CD4-positive, alpha-beta T cell treated with Interleukin-17A for 4 hours (primary cell): ENCODE measurements at places on chromosomes 11 and 22.

DNA sequence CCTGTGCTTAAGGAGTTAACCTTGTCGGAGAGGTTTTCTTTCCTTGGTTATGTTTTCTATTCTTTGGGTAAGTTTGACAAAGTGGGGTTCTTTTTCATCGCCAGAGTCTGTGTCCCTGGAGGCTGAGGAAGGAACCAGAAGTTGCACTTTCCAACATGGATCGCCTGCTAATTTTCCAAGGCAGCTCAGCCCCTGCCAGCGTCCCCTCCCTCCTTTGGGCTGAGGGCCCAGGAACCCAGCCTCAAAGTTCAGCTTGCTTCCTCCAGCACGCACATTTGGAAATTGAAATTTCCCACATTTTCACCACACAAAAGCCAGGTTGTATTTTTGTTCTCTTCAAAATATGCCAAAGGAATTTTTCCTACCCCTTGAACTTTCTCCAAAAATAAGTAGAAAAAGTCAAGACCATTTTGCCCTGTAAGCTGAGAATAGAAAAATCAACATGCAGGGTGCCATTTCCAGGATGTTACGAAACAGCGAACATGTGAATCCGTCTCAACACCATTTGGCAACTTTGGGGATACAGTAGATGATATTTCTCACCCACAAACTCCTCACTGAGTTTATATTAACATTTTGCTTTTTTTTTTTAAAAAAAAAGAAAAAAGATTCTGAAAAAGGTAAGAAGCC, 343.5 kb downstream of the TENM4 start:
- DNase-seq: no peak

DNA sequence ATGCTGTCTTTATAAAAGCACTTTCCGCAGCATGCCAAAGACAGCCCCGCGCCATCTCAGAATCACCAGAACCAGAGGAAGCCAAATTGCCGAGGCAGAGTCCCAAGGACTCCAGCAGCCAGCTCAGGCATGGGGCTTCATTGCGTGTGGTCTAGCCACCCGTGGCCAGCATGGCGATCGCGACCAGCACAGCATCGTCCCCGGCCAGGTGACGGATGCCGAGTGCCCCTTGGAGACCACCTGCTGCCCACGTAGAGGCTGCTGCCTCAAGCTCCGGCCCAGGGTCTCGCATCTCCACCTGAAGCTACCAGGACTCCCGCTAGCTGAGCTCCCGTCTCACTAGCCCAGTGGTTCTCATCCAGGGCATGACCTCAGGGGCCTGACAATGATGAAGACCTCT, 92.7 kb downstream of the TRMU start:
- no peak for DNase-seq

DNA sequence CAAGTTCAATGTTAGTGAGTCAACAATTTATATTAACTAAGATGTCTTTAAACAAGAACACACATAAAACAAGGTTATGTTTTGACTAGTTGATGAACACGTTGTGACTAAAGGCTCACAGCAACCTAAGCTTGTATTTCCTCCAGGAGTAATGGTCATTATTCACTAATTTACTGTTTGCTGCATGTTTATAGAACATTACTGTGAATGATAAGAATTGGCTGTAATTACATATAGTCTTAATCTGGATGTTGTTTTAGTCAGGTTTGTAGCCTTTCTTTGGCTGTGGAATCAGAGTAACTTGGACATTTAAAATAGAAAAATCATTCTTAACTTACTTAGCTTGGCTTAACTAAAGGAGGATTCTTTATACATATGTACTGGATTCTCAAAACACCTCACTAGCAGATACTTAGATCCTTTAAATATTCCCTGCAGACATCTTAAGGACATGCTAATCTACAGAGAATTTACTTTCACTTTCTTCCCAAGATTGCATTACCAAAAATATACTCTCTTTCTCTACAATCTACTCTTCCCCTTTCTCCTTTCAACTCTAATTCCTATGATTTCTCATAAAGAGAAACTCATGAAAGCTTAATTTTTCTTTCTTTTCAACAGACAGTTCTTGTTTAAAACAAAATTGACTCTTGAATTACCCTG, 319.7 kb upstream of the CTSC start:
- no peak for DNase-seq

DNA sequence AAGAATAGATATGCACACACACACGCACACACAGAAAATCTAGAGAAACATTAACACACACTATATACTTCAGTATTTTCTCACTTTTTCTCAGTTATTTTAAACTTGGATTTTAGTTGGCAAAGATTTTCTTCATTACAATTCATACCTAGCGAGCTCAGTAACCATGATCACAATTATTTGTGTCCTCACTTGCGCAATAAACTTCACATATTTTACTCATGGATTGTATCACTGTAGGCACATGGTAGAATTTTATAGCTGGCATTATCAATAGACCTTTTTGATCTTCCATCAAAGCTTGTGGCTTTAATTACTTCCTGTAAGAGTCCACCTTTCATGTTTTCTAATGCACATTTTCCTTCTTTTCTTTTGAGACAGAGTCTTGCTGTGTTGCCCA, 4.8 kb upstream of the XKR3 start:
- no peak for DNase-seq

- DNase-seq: no peak
These were observed 179.0 kb downstream of the NXPE2 start for GRCh38 chr11:114857281-114857680.
